ENCODE measurements at places on chromosomes 4 and X.
A peak's percentile ranks its signal among the peaks of the same experiment; 100 is the strongest.

GRCh38 chr4:88033309-88033708, 25.9 kb downstream of the PKD2 start:
- DNase-seq = peak; percentile 71

DNA sequence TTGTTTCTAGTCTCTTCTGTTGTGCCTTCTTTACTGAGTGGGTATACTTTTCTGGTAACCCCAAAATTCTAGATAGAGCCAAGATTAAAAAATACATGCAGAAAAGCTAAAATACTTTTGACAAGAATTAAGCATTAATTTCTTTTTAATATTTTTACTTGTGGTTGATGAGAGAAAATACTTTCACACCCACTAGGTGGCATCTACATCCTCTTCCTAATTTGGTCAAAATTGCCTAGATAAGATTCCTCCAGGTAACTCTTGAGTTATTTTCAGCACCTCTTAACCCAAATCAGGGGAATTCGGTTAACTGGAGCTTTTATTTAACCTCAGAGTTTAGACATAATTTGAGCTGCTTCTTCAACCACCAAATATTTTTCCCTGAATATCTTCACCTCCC, 28.4 kb upstream of the COX7B2 start:
- no peak for DNase-seq

DNA sequence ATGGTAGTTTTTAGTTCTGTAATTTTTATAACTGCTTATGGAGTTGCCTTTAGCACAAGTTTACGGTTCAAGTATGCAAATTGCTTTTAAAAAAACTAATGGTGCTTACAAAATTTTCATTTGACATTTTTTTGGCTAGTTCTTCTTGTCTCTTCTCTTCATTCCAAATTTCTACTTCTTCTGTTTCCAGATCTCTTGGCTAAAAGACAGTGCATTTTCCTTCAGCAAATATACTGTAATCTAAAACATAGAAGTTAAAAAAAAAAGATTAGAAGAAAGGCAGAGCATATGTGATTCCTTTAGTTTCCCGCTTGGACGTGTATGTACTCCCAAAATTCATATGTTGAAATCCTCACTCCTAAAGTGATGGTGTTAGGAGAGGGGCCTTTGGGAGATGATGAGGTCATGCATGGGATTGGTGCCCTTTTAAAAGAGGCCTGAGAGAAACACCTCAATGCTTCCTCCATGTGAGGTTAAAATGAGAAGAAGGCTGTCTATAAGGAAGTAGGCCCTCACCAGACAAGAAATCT, 132.1 kb upstream of the NPY2R start:
- no peak for DNase-seq

- DNase-seq = no peak
These were observed 143.6 kb upstream of the ZCCHC13 start for GRCh38 chrX:74160358-74160757.

GRCh38 chr4:128060699-128061565, at the start of gene LARP1B:
TSS of gene LARP1B (plus strand) at chr4:128061312. CDS start at chr4:128074952, 13,640 bp downstream.
- peak; percentile 94 for DNase-seq

DNA sequence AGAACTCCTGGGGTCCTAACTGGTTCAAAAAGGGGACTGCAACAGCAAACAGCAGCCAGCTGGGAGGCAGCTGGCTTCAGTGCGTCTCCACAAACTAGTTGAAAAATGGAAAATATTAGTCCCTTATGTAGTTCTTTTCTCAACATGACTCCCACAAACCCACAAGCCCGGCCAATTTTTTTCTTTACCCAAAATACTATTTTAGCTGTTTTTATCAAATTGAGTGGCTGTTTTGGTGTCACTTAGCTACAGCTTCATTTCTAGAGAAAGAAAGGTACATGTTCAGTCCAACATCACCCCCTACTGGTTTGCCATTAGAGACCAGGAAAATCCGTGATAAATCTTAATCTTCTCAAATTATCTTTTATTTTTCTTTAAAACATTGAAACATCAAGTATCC, 97.2 kb downstream of the GUCY2F start:
- DNase-seq = peak; percentile 54

DNA sequence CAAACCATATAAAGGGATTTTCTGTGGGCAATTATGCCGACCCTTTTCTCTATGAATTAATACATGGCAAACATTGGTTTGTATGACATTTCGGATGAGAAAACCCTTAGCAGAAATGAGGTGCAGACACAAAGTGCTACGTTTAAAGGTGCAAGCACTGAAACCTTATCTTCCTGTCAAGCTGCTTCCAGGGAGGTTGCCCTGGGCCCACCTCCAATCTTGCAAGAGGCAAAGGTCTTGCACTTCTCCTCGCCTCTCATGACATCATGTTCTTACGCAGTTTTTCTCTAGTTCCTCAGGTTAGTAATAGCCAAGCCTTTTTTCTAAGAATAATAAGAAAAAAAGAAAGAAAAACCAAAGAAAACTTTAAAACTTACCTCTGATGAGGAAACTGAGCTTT, 220.1 kb downstream of the DHX15 start:
- no peak for DNase-seq

GRCh38 chr4:14196131-14196530, 568.6 kb upstream of the BOD1L1 start:
- DNase-seq = no peak

- no peak for DNase-seq
These were observed 156.1 kb upstream of the EOLA2 start for GRCh38 chrX:150094375-150094774.

- peak; percentile 54 for DNase-seq
These were observed 373 bp downstream of the ELOVL6 start for GRCh38 chr4:110198049-110198434.

GRCh38 chr4:111773858-111774257, 371.4 kb upstream of the FAM241A start:
- DNase-seq = peak; percentile 46

- no peak for DNase-seq
These were observed 24.6 kb downstream of the ZRSR2 start for GRCh38 chrX:15814771-15815365.

DNA sequence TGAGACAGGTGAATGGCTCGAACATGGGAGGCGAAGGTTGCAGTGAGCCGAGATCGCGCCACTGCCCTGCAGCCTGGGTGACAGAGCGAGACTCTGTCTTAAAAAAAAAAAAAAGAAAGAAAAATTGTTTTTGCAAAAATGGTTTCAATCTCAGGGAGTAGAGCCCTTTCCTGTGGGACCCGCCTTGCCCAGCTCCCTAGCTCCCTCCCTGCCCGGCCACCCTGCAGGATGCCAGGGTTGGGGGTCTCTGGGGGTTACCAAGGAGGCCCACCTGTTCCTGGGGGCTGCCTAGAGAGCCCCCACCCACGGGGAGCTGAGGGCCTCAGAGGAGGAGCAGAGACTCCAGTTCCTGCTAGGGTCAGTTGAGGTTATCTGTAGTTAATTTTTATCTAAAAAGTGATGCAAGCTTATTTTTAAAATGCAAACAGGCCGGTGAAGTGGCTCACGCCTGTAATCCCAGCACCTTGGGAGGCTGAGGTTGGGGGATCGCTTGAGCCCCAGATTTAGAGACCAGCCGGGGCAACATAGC, 18.7 kb upstream of the PLCXD1 start:
- no peak for DNase-seq

DNA sequence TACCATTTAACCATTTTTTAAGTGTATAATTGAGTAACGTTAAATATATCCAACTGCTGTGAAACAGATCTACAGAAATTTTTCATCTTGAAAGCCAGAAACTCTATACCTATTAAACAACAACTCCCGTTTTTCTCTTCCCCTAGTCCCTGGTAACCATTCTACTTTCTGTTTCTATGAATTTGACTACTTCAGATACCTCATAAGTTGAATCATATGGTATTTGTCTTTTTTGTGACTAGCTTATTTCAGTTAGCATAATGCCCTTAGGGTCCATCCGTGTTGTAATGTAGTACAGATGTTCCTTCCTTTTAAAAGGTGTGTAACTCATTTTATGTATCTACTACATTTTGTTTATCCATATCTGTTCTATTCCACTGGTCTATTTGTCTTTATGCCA, 48.7 kb downstream of the STAG2 start:
- DNase-seq = no peak

GRCh38 chrX:133005042-133005441, 46.6 kb upstream of the HS6ST2 start:
- peak; percentile 27 for DNase-seq

- DNase-seq = no peak
These were observed 137.2 kb downstream of the STPG2 start for GRCh38 chr4:98006060-98006459.

- no peak for DNase-seq
These were observed 36.9 kb downstream of the AMMECR1 start for GRCh38 chrX:110280954-110281353.

GRCh38 chr4:104818579-104818978, 323.9 kb upstream of the CXXC4 start:
- no peak for DNase-seq

DNA sequence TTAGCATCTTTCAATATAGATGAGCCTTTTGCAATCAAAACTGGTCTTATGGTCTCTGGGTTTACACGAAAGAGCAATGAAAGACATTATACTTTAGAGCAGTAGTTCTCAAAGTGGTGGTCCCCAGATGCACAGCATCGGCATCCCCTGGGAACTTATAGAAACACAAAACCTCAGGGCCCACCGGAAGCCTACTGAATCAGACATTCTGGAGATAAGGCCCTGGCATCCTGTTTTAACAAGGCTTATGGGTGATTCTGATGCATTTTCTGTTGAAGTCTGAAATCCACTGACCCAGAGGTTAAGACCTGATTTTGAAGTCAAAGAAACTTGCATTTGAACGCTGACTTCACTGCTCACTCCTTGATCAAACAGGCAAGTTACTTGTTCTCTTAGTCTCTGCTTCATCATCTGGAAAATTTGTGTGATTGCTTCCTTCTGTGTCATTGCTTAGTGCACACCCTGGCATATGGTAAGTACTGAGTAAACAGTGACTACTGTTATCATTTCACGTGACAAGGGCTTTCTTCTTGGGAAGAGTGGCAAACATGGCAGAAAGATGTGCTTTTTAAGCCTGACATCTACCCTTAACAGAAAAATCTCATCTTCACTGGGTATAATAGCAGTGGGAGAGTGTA, 14.5 kb downstream of the CHRNA9 start:
- no peak for DNase-seq

- DNase-seq = no peak
These were observed 191.0 kb downstream of the PRDM5 start for GRCh38 chr4:120731561-120731960.

DNA sequence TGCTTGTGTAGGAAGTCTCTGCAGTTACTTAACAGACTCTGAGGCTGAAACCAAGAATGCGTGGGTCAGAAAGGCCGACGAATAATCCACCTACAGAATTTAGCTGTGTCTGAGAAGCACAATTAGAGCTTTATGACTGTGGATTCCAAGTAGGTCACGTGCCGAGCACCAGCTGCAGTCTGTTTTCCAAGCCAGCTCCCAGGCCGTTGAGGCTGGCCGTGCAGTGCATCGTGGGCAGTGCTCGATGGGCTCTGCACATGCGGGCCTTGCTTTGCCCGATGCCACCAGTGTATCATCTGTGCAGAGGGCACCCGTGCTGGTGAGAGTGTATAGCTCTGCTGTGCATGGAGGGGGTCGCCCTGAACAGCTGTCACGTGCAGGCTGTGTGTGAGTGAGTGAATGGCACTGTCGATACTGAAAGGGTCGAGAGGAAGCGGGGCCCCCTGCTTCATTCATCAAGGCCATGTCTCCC, 67.5 kb upstream of the CLDN34 start:
- DNase-seq = peak; percentile 76

- no peak for DNase-seq
These were observed 37.4 kb downstream of the CYTL1 start for GRCh38 chr4:4981827-4982226.

- no peak for DNase-seq
These were observed 106.3 kb upstream of the BOD1L1 start for GRCh38 chr4:13733817-13734216.

DNA sequence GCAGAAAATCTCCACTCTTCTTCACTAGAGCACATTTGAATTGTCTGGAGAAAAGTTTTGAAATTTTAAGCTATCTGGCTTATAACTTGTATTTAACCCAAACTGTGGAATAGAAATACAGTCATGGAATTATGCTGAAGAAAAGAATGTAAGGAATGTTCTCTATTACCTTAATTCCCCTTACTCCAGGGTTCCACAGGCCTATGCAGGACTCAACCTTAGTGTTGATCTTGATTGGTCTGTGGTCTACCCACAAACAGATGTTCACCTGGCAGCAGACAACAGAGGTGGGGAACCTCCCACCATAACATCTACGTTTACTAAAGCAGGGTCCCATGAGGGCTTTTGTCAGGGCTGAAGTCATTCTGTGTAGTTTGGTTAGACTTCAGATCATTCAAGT, 189.3 kb upstream of the GPRIN3 start:
- DNase-seq = no peak

DNA sequence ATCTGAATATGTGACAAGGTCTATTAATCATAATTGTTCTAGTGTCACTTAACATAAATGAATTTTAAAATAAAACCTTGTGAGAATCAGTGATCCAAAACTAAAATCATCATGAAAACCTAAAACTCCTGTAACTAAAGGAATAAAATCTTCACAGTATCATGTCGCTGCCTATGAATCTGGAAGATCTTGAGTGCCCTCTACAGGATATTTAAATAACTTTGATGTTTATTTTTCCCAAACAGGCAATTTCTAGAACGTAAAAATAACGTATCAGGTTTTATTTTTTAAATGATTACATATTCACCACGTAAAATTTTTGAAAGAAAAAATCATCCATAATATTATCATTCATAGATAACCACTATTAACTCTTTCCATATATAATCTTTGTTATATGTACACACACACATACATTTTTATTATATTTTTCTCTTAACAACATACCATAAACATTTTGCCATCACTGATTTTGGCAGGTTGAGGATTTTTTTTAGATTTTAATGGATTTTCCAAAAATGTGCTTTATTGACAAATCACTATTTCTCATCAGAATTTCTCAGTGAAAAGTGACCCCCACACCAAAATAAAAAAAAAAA, 79.6 kb downstream of the COMMD8 start:
- peak; percentile 79 for DNase-seq

All from brain (organoid and tissue), 16 donors.